ENCODE measurements at places on chromosomes 12 and 14.

- peak; percentile 69 for DNase-seq
These were observed 31.0 kb upstream of the LGALS3 start for GRCh38 chr14:55097881-55098560.

GRCh38 chr12:14454098-14454907 lies 88.8 kb downstream of the ATF7IP start:
- DNase-seq, result peak; percentile 53

DNA sequence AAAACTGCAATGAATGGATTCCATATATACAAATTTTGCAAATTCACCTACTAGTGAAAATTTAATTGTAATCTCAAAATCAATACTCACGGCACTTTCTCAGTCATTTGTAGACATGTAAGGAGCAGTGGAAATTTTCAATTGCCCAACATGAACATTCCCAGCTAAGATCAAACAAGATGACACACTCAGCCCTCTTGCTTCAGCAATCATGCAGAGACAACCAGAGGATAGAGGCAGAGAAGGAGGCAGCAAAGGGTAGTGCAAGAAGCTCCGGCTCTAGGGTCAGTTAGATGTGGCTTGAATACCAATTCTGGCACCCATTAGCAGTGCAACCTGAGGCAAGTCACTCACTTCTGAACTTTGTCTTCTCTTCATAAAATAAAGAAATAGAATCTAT lies 91.5 kb upstream of the SLC35F4 start:
- no peak for DNase-seq

DNA sequence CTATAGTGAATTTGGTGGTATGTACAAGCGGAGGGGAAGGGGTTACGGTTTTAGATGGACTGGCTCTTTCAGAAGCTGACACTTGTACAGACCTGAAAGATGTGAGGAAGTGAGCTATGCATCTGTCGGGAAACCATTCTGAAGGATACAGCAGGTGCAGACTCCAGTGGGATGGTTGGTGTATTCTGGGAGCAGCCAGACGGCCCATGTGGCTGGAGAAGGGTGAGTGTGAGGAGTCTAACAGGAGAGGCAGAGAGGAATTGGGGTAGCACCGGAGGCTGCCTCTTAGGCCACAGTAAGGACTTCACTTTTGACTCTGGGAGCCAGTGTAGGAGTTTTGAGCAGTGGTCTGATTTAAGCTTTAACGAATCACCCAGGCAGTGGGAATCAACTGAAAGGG lies 90.7 kb downstream of the APAF1 start:
- DNase-seq, result no peak

DNA sequence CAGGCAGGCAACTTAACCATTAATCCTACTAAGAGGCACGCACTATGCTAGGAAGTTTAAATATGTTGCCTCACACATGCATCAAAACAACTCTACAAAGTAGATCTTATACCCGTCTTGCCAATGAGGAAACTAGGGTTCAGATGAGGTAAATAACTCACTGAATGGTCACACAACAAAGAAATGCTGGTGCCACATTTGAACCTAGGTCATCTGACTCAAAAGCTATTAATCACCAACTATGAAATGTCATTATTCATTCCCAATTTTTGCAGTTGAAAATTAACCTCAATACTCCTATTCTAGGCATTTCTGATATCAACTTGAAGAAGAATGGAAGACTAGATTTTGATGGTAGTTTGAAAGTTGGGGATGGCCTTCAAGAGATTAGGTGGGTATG lies 2.8 kb upstream of the PYROXD1 start:
- DNase-seq, result no peak

DNA sequence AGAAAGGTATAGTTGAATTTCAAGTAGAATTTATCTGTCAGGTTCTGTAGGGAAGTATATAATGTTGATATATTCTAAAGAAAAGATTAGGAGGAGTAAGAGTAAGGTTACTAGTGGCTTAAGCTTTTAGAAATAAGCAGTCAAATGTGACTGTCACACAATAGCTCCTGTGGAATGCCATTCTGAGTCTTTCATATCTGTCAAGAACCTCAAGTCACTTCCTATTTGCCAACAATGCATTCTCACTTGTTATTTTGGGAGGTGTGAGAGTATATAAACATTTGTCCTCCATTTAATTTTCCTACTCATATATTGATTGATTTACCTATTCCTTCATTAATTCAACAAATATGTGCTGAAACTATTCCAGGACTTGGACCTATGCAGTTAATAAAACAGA lies 11.7 kb downstream of the CLEC9A start:
- DNase-seq, result no peak

DNA sequence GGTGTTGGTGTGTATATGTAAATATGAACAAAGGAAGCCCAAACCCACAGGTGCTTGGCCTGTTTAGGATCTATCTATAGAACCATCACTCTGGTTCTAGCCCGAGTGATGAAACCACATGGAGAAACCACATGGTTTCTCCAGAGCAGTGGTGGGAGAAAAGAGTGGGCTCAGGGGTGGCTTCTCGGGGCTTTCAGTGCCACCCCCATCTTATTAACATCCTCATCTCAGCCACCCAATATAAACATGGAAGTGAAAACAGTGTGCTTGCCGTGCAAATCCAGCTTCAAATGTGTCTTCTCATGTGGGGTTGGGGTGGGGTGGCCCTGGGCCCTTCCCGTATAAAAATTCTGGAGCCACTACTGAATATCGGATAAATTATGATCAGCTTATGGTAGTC lies 109.0 kb downstream of the STAB2 start:
- no peak for DNase-seq

GRCh38 chr12:6825398-6826124 lies 2.6 kb upstream of the P3H3 start:
- DNase-seq, result peak; percentile 68

DNA sequence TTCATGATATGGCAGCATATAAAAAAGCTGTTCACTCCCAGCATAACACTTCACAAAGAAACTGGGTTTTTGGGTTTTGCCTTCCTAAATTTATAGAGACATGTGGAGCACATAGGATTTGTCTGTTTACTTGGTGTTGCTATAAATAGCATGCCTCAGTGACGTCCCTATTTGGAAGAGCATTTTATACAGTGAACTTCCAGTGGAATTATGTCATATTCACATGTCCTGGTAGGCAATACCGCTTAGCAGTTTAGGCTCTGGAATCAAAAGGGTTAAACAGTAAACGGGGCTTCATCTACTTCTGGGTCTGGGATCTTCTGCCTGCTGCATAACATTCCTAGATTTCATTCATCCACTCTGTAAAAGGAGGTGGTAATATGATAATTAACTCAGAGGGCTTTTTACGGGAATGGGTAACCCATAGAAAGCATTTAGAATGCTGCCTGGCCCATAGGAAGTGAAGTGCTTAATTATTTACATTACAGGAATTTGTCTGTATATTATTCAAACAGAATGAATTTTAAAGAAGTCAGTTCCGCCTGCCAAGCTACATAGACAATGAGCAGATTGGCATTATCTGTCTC lies 396.1 kb downstream of the TMTC2 start:
- no peak for DNase-seq

DNA sequence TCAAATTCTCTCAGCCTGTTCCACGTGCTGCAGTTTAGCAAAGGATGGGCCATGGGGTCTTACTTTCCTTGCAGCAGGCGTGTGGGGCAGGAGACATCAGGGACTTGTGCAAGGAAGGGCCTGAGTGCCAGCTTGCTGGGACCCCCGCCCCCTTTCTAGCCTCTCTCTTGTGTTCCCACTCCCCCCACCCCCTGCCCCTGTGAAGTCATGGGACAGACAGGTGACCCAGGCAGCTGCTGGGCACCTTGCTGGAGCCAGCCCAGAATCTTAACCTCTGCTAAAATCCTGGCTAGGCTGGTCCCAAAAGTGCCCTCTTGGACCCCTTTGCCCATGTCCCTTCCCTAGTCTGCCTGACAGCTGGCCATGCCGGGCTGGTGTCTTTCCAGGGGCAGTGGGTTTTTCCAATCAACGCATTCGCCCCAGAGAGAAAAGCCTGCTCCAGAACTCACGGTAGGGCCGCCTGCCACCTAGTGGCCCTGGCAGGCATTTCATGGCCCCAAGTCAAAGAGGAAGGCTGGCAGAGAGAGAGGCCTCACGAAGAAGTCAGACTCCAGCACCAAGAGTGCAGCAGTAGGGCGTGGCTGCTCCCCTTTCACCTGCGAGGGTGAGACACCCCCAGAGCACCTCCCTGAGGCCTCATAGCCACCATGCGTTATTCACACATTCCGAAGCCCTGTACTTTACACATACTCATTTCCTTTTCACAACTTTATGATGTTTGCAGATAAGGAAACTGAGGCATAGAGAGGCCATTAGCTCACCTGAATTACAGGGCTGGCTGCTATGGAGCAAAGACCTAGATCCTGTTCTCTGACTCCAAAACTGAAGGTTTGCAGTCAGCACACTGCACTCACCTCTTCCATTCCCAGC lies 67.4 kb downstream of the LGMN start:
- peak; percentile 65 for DNase-seq

DNA sequence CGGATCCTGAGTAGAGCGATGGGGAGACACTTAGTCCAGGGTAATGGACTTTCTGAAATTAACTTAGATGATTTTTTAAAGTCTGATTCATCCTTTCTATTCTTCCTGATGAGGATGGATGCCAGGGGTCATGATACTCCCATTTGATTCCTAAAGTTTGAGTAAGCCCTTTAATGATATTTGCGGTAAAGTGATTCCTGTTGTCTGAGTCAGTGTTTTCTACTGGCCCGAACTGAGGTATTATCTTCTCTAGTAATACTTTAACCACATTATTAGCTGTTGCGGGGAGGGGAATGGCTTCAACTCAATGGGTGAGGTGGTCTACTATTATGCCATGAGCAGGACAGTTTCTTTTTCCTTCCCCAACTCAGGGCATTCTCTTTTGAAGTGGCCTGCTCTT lies 111.6 kb downstream of the RIN3 start:
- DNase-seq, result peak; percentile 77

- no peak for DNase-seq
These were observed 154.8 kb upstream of the PRKD1 start for GRCh38 chr14:30082486-30082885.

DNA sequence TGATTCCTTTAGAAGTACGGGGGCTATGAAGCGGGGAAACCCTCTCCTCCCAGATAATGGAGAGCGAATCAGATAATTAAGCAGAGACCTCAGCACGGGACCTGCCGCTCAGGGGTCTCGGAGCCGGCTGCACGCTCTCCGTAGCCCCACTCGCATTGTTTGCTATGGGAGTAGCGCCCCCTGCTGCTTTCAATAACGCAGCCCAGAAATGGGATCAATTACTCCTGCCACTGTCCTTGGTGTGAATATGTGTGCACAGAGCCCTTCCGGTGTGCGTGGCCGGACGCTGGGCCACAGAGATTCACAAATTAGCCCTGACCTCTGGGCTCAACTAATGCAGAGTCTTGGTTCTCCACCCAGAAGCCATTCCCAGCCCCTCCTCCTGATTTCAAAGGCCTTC lies 76.4 kb upstream of the TMEM132C start:
- DNase-seq, result no peak

GRCh38 chr14:77026930-77027537 lies 1.5 kb downstream of the IRF2BPL start:
- no peak for DNase-seq

GRCh38 chr12:80846952-80847351 lies 90.8 kb downstream of the LIN7A start:
- no peak for DNase-seq

- no peak for DNase-seq
These were observed 65.9 kb downstream of the DCAF5 start for GRCh38 chr14:69087061-69087461.

- no peak for DNase-seq
These were observed 90.5 kb downstream of the DDX51 start for GRCh38 chr12:132053338-132054330.

DNA sequence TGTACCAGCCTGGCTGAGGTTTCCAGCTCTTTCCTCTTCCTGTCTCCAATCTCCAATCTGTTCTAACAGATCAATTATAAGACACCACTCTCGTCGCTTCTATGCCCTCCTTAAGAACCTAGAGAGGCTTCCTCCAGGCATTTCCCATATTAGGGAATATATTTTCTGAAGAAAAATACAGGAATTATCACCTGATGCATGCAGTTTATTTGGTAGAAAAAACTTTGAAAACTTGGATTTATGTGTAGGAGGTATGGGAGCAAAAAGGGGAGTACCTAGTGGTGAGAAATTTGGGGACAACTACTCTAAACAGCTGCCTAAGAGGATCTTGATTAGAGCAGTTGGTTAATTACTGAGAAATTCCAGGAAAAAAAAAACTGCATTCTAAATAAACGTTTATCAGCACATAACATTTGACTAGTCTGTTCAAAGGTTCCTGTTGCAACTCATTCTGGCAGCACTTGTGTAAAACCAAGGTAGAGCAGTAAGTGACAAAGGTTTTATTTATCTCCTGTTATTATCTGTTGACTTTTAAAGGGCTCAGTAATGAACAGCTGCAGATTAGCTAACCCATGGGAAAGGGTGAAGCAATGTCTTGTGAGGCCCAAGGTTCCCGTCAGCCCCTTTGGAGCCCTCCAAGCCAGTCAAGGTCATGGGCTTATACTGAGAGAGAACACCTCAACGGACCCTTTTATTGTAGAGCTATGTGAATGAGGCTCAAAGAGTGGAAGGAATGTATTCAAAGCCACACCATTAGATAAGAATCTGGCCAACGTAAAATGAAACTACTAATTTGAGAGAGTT lies 36.4 kb upstream of the NR1H4 start:
- DNase-seq, result no peak

DNA sequence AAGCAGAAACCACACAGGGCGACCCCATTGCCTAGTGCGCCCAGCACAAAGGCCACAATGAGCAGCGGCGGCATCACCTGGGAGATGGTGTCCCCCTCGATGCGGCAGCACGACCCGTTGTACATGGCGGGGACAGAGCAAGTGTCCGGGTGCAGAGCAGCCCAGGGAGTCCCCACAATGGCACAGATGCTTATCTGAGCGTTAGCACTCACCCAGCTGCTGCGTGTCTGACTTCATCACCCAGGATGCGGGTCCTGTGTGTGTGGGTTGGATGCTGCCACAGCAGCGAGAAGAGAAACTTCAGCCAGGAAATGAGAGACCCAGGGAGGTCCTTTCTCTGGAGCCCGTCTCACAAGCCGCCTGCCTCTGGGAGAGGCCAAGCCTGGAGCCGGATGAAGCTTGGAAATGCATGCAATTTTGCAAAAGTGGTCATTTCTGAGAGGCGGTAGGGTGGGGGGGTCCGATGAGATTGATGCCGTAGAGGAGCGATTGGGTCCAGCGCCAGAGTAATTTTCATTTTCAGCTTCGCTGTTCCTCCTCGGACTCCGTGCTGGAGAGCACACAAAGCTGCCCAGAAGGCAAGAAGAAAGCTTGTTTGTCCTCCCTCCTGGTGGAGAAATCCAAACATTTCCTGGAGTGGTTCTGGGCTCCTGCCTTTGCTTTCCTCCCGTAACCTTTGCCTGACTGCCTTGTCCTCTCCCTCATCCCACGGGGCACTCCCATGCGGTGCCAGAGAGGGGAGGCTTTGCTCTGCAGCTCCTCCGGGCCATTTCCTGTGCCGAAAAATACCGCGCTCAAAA lies at the start of gene HCAR1:
Gene HCAR1, minus strand, starts transcription at position 630 of the 800 bp plus-strand sequence. Its CDS starts 505 bp downstream, at position 125.
- no peak for DNase-seq

DNA sequence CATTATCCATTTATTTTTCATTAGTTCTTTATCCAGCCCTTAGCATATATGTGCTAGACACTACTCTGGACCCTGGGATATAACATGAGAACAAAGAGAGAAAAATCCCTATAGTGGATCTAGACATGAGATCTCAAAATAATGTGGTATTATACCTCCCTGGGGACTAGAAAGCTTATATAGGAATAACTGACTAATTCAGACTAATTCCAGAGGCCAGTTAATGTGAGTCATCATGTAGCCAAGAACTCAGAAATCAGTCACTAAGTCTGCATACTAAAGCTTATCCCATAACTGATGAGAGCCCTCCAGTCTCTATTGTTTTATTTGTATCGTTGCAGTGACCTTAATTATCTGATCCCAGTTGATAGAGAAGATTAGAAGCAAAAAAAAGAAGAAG lies 267.1 kb upstream of the RGS6 start:
- peak; percentile 66 for DNase-seq

GRCh38 chr12:92585115-92585727 lies 117.6 kb upstream of the PLEKHG7 start:
- peak; percentile 30 for DNase-seq

Measured in bronchial epithelial cell (primary cell).